ENCODE measurements at places on chromosomes 7 and 10. TPM values are rescaled to one million over a fixed set of nuclear protein-coding genes. Genes with fewer than 3 reads are reported as not detected.

The GHRHR gene
- not detected for total RNA-seq

- no peaks in the 10 kb centered on the region for H3K36me3 ChIP-seq
- no peak overlapping the region for H3K4me3 ChIP-seq
- DNase-seq: no peak
- H3K4me1 ChIP-seq: no peaks in the 10 kb centered on the region
- no peak overlapping the region for H3K27ac ChIP-seq
Observed at GRCh38 chr7:46716926-46717325, 795.9 kb upstream of the IGFBP3 start.

DNA sequence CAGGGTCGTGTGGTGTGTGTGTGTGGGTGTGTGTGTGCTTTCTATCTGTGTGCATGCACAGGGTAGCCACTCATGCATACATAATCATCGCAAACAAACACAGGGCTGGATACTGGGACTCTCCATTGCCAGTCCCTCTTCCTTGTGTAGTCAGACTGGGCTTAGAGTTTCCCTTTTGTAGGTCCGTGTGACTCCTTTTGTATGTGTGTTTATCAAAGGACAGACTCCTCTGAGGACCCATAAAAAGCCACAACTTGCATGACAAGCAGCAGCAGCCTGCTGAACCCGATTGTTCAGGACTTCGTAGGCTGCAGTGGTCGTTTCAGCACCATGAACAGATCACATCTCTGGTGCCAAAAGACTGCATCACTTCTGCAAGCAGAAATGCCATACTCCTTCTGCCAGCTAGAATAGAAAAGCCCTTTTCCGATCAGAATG, 895 bp downstream of the VSTM2A start:
- H3K4me1 ChIP-seq: no peaks in the 10 kb centered on the region
- no peak for DNase-seq
- H3K27me3 ChIP-seq: peaks cover 3% of the 10 kb centered on the region

DNA sequence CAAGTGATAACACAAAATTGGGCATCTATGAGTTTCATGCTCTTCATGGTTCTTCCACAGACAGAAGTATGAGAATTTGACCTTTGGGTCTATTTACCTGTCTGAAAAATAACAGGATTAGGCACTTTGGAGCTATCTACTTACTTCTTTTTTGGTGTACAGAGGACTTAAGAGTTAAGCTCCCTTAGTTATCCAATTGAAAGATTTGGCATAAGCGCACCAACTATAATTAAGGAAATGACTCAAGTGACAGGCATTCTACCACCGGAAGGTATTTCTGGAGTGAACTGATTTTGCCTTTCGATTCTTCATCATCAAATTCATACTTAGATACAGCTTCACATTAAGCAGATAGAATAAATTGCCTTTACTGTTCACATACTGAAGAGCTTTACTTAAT, 43.9 kb downstream of the IFIT5 start:
- H3K4me3 ChIP-seq: no peak overlapping the region
- no peaks in the 10 kb centered on the region for H3K27me3 ChIP-seq
- H3K36me3 ChIP-seq: no peaks in the 10 kb centered on the region
- no peak for DNase-seq

GRCh38 chr7:27224983-27225934, 17.3 kb upstream of the EVX1 start:
- H3K4me1 ChIP-seq: no peaks in the 10 kb centered on the region
- no peak for DNase-seq
- H3K27ac ChIP-seq: no peak overlapping the region
- H3K36me3 ChIP-seq: no peaks in the 10 kb centered on the region
- H3K4me3 ChIP-seq: no peak overlapping the region

DNA sequence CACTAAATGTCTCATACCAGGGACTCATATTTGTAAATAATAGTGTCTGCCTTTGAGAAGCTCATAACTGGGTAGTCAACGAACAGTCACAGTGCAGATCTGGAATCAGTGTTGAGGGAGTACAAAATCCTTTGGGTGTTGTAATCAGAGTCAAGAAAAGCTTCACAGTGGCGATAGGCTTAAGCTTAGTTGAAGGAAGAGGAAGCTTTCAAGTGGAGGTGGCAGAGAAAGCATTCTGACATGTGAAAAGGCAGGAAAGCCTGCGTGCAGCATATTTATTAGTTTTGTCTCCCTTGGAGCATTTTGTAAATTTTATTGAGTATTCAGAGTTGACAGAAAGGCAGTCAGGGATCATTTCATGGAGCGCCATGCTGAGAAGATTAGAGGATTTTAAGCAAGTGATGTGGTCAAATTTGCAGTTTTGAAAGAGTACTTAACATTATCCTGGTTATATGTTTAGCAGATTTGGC, 104.9 kb downstream of the ADK start:
- H3K27ac ChIP-seq: no peak overlapping the region
- H3K4me3 ChIP-seq: no peak overlapping the region
- H3K27me3 ChIP-seq: no peaks in the 10 kb centered on the region
- no peak for DNase-seq

GRCh38 chr7:55110993-55111361, 92.2 kb downstream of the EGFR start:
- H3K4me1 ChIP-seq: peaks cover 4% of the 10 kb centered on the region
- peak; percentile 56 for DNase-seq
- no peaks in the 10 kb centered on the region for H3K36me3 ChIP-seq
- H3K27ac ChIP-seq: peak overlapping the region; percentile 80

All from breast epithelium (tissue), 4 donors.